ENCODE measurements at places on chromosomes 1 and 21. TPM values are rescaled to one million over a fixed set of nuclear protein-coding genes. Genes with fewer than 3 reads are reported as not detected.

GRCh38 chr1:117589544-117589943 is 16.3 kb upstream of the TENT5C start:
- no peak for DNase-seq

- DNase-seq: no peak
These were observed 40.2 kb downstream of the EDN2 start for GRCh38 chr1:41444246-41444645.

DNA sequence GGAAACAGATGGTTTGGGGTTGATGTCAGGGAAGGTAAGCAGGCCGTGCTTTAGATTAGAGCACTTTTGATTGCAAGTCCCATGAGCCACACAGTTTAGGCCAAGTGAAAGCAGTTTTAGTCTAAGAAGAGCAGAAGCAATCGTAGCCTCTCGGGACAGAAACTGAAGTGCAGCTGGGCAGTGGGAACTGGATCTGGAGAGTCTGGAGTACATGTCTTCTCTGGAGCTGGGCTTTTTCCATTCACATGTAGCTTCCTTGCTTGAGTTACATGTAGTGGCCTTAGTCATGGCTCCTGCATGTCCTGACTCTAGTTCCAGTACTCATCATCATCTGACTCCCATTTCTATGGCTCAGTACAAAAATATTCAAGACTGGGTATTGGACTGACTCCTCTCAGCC is 16.7 kb downstream of the CAMTA1 start:
- DNase-seq: no peak

DNA sequence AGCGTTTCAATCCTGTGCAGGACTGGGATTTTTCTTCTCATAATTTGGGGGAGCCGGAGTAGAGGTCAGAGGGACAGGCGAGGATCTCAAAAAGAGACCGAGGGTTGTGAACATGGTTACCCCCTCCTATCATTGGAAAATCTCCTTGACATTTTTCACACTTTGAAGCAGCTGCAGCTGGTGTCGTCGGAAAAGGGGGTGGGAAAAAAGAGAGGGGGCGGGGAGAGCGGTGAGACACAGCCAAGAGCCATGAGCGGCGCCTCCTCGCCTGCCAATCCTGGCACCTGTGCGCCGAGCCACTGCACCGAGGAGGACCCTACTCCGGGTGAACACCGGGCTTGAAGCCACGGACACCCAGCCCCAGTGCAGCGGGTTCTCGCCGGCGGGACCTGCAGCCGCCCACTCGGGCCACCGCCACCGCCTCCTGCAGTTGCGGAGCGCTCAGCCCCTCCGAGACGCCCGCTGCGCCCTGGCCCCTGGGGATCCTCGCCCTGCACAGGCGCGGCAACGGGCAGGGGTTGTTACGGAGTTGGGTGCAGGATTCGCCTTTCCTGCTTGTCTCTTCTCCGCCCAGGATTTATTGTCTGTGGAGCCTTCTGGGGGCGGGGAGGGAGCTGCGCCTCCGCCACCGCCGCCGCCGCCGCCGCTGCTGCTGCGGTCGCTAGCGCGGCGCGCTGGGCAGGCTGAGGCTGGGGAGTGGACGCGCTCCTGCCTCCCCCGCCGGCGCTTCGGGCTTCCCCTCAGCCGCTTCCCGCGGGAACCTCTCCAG is at the start of gene LRRC7:
LRRC7 (plus strand) TSS at position 271 of the 769 bp plus-strand sequence. CDS start 718 bp downstream, outside the sequence.
- DNase-seq: no peak

GRCh38 chr1:114320586-114320985 is 166.9 kb upstream of the SYT6 start:
- no peak for DNase-seq

DNA sequence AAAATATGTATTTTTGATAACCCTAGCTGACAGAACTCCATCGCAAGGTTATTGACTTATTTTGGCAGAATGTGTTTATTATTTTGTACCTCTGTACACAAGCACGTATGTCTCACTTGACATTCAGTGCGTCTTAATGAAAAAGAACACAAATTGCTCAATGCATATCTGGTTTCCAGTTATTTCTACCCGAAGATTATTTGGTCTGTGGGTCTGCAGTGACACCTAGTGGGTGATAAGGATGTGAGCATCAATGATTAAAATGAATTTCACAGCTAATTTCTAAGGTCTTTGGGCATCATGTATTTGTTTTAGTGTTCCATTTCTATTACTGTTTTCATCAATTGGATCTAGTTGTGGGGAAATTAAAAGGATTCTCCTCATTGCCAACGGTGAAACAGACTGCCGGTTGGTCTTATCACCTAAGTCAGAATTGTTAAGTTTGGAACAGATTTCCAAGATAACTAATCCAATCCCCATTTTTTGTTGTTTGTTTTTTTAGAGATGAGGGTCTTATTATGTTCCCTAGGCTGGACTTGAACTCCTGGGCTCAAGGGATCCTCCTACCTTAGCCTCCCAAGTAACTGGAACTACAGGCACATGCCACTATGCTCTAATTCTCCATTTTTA is 13.9 kb downstream of the DDX20 start:
- DNase-seq: peak; percentile 47

DNA sequence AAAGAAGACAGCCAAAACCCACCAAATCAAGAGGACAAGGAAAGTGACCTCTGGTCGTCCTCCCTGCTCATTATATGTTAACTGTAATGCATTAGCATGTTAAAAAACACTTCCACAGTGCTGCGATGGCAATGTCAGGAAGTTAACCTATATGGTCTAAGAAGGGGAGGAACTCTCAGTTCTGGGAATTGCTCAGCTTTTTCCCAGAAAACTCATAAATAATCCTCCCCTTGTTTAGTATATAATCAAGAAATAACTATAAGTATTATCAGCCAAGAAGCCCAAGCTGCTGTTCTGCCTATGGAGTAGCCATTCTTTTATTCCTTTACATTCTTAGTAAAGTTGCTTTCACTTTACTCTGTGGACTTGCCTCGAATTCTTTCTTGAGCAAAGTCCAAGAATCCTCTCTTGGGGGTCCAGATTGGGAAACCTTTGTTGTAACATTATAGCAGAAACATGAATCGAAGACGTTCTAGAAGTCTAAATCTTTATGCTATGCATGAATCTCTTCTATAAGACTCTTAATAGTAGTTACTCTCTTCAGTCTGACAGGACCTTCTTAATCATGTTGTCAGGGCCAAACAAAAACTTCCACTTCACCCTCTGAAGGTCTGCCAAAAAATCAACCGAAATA is 110.0 kb upstream of the VANGL1 start:
- no peak for DNase-seq

DNA sequence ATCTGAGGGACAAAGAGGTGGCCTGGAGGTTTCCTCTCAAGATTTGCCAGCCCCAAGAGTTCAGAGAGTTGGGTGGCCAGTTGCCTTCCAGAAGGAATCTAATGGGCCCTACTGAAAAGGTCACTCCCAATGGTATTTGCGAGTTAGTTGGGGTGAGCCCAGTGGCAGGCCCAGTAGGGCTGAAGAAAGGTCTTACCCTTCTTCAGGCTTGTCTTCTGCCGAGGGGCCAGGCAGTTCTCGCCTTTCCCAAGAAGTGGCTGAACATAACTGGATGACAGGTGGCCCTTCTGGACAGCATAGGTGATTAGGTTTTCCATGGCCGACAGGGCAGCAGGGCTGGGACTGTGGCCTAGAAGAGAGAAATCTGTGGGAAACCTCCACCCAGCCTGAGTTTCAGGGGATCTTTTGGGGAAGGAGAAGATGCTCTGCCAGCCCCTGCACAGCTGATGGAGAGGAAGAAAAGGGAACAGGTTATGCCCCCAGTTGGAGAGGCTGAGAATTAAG is 7.2 kb downstream of the PGLYRP4 start:
- DNase-seq: no peak

DNA sequence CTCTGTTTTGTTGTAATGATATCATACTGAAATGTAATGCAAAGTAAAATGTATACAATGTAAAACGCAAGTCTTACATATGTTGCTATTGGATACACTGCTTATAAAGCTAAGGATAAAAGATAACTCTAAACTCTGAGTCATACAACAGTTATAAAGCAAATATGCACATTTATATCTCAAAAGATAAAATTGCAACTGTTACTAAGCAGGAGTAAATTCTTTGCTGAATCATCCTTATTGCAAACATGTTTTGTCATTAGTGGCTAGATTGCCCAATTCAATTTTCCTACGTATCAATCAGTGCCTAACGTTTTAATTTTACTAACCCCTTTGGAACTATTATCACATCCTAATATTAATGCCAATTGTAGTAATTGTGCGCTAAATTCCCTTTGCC is 762.9 kb downstream of the LTN1 start:
- DNase-seq: no peak

- peak; percentile 21 for DNase-seq
These were observed 3.8 kb downstream of the ZBTB18 start for GRCh38 chr1:244054924-244055263.

DNA sequence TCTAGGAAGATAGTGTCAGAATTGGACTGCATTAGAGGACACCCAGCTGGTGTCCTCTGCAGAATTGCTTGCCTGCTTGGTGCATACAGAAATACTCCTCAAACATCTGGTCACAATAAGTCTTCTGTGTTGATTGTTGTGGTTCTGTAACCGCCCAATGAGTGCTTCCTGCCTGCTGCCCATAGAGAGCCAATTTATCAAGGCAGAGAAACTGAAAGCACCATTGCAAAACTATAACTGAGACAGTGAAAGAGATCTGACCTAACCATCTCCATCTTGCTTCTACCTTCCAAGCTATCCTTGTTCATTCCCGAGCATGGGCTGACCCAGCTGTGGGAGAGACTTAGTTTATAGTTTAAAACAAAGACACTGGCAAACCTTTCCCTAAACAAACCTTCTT is 462.4 kb upstream of the RGS18 start:
- DNase-seq: no peak

DNA sequence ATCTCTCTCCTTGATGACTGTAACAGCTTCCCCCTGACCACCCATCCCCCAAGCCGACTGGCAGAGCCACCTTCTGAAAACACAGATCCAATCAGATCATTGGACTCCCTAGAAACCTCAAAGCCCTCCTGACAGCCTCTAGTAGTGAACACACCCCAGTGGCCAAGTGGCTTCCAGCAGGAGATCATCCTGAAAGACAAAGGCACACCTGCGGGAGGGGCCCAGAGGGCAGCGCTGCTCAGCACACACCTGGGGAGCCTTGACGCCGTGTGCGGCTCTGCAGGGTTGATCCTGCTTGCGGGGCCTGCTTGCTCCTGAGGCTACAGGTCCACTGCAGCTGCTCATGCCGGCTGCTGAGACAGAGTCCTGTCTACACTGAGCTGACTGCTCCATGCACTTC is 41.5 kb downstream of the SLC66A1 start:
- no peak for DNase-seq

GRCh38 chr1:230270559-230271281 is 155.4 kb downstream of the PGBD5 start:
- DNase-seq: no peak

DNA sequence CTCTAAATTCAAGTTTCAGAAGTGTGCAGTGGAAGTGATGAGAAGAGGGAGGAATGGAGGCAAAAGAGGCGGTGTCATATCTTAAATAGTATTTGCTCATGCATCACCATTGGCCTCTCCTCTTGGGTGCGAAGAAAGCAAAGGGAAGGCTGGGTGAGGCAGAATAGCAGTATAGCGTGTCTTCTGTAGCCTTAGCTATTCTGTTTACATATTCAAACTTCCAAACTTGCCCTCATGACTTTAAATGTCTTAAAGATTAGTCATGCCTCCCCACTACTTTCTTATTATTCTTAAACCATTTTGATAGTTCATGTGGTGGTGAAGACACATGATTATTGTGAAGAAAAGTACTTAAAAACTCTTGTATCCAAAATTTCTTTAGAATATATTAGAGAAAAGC is 104.6 kb upstream of the TENT5C start:
- no peak for DNase-seq

Gene GUCA2A
- total RNA-seq: not detected

Gene C2CD4D
- 4.4 TPM for total RNA-seq

Gene MACO1
- total RNA-seq: 26.3 TPM

Gene GPR61
- not detected for total RNA-seq

Gene LENEP
- total RNA-seq: 0.65 TPM

Data from activated T-cell treated with anti-CD3 and anti-CD28 coated beads, Interleukin-2, amount 50 U/mL, for 72 hours (primary cell).